ENCODE measurements at places on chromosomes 2 and 18. TPM values are rescaled to one million over a fixed set of nuclear protein-coding genes. Genes with fewer than 3 reads are reported as not detected.

ZNF804A gene
- not detected for total RNA-seq

ATOH8 gene
- total RNA-seq = 1.2 TPM

GRCh38 chr2:215357660-215358059 is 45.8 kb downstream of the ATIC start:
- no peak for DNase-seq

DNA sequence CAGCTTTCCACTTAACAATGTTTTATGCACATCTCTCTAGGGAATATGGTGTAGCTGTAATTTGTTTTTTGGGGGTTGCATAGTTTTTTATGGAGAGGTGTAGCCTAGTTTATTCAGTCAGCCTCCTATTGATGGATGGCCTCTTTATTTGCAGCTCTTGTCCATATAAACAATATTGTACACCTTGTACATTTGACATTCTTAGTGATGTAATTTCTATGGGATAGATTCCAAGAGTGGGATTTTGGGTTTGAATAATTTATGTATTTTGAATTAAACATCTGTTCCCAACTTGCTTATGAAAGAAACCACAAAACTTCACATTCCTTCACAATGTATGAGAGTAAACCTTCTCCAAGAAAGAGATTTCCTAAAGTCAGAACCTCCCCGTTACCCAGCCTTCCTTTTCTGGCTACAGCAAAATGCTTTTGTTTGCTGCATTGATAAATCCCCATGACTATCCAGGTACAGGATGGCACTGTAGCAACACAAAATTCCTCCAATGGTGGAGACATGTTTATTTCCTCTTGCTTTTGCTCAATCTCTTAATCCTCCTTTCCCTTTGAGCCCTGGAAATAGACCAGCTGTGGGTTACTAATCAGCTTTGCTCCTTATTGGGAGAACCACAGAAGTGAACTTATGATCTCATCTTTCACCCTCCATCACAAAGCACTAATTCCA is 58.4 kb upstream of the GALR1 start:
- no peak for DNase-seq

- DNase-seq = no peak
These were observed 729.7 kb upstream of the ID2 start for GRCh38 chr2:7952046-7952745.

DNA sequence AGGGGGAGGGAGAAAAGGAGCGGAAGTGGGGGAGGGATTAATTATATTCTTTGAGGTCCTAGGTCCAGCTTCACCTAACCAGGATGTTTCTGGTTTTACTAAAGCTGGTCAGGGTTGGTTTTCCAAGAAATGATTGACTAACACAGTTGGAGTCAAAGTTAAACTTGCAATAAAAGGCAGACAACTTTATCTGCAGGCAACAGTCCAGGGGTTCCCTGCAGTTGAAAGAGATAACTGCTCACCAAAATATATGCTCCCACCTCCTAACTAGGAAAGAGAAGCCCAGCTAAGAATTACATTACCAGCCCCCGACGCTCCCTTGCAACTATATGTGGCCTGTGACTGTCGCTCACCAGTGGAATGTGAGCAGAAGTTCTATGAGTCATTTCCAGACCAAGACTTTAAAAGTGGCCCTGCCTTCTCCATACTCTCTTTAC is 140.0 kb upstream of the PKDCC start:
- no peak for DNase-seq

RBM45 gene
- total RNA-seq = 14.5 TPM

MREG gene
- 6.8 TPM for total RNA-seq

CRYGC gene
- not detected for total RNA-seq

ADCYAP1 gene
- not detected for total RNA-seq

GRCh38 chr2:151634736-151635467 is 99.4 kb downstream of the NEB start:
- DNase-seq = no peak

COBLL1 gene
- 37.1 TPM for total RNA-seq

ATP6V1B1 gene
- not detected for total RNA-seq

ARHGEF4 gene
- total RNA-seq = 52.0 TPM

- no peak for DNase-seq
These were observed 1.1 kb downstream of the CASP8 start for GRCh38 chr2:201261471-201261870.

PXDN gene
- total RNA-seq = 114 TPM

- DNase-seq = peak; percentile 6
These were observed 29.8 kb downstream of the LRP1B start for GRCh38 chr2:142100970-142101369.

GRCh38 chr18:53909668-53910067 is 314.8 kb downstream of the MBD2 start:
- peak; percentile 63 for DNase-seq

SP110 gene
- 11.9 TPM for total RNA-seq

DNA sequence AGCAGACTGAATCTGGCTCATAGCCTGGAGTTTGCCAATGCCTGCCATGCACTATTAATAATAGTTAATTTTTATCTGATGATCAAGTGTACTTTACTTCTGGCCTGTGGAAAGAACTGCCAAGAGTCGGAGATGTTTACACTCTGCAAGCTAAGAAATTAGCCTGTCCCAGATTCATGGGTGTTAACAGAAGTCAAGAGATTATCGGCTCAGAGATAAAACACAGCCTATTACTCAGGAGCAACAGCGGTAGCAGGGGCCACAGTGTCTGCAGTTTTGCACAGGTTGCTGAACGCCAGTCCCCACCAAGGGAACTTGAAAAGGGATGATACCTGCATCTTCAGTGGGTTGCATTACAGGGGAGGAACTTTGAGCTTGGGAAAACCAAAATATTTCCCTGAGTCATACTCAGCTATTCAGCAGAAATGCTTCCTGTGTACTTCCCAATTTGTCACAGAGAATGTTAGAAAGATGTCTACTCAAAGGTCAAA is 4.3 kb upstream of the ADI1 start:
- peak; percentile 5 for DNase-seq

GALNT5 gene
- not detected for total RNA-seq

DNA sequence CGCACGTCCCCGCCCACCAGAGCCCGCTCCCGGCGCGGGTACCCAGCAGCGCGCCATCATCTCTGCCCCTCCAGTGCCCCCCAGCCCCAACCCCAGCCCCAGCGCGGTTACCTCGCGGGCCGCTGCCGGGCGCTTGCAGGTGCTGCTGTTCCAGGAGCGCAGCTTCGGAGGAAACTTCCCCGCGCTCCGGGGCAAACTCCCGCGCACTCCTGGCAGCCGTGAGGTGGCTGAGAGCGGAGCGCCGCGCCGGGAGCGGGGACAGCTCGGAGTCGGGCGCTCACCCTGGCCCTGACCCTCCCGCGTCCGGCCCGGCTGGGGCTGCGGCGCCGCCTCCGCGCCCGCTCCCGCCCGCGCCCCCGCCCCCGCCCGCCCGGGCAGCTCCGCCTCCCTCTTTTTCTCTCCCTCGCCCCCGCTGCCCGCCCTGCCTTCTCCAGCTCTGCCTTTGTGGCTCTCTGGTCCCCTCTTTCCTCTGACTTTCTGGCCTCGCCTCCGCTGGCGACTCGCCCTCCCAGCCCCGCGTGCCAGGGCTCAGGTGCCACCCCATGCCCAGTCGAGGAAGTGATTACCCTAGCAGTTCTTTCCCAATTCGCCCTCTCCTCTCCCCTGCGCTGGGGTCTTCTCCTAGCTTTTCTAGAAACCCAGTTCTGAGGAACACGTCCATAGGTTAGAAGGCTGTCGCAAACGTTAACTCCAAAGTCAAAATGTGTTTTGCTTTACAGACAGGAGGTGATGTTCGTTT is at the start of gene CHST9:
Gene CHST9 (minus strand): TSS at position 284 of the 739 bp plus-strand sequence. CDS start 42,499 bp downstream, outside the sequence.
- no peak for DNase-seq

DNA sequence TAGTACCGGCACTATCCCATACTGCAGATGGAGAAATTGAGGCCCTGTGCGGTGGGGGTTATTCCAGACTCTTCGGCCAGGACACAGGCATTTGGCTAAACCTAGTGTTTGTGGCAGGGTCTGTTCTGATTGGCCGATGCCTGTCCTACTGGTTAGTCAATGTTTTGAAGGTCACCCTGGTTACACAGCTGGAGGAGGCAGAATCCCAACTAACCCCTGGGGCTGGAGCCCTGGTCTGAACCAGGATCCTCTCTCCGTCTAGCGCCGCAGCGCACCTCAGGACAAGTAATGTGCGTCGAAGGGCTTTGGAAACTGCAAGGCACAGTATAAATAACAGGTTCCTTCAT is 19.4 kb downstream of the TEX44 start:
- peak; percentile 79 for DNase-seq

DNA sequence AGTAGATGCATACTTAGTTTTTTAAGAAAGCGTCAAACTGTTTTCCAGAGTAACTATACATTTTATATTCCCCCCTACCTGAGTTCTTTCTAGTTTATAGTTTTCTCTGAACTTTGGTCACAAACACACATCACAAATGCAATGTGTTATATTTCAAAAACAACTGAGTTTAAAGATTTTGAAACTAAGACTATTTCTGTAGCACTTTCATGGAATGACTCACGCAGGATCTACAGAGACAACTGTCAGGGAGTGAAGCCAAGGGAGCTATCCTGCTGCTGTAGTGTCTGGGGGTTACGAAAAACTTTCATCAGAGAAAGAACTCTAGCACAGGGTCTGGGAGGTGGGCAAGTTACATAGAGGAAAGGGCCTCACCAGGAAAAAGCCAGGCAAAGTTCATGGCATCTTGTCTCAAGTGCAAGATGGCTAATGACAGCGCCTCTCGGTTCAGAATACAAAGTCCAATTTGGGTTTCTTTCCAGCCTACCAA is 66.8 kb downstream of the UXS1 start:
- DNase-seq = peak; percentile 17

Measured in MCF 10A (cell line).